ENCODE measurements at places on chromosomes 1 and 21.

DNA sequence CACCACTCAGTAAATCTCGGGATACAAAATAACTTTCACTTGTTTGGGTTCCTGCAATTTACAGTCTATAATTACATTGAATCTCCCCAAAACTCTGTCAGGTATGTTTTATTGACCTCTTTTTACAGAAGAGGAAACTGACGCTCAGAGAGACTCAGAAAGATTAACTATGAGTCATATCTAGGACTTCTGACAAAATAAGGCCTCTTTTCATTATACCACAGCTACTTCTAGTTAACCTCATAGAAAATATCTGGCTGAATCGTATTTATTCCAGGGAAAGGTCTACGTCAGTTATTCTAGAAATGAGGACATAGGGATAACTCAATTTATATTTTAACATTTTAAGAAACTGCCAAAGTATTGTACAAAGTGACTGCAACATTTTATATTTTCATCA lies 211.1 kb upstream of the FAM78B start:
- no peak for DNase-seq

- no peak for DNase-seq
Measured at GRCh38 chr1:177183836-177184235, 13.1 kb downstream of the BRINP2 start.

DNA sequence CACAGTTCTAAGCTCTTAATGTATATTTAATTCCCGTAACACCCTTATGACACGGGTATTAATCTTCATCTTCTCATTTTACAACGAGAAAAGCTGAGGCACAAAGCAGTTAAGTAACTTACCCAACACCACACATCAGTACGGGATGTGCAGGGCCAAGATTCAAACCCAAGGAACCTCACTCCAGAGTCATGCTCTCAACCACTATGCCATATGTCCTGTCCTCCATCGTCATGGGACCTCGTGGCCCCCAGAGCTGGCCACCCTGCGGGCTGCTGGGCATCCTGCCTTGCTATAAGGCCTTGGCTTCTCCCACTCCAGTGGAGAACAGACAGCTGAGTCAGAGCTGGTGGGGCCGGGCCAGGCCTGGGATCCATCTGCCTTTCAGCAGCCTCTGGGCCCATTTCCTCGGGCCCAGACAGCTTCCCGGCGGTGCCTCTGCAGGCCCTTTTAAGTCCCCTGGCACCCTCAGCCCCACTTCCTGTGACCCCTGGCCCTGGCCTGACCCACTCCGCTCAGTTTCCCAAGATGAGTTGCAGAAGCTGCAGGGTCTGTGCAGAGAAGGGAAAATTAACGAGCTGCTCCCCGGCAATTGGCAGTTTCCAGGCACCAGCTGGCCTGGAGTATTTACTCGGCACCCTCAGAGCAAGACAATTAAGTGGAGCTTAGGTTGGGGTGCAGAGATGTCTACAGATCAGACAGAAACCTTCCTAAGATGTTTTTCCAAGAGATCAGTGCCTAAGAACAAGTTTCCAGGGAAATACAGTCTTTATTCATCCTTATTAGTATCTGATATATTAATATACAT lies 98.2 kb downstream of the EPHB2 start:
- DNase-seq, result peak; percentile 43

DNA sequence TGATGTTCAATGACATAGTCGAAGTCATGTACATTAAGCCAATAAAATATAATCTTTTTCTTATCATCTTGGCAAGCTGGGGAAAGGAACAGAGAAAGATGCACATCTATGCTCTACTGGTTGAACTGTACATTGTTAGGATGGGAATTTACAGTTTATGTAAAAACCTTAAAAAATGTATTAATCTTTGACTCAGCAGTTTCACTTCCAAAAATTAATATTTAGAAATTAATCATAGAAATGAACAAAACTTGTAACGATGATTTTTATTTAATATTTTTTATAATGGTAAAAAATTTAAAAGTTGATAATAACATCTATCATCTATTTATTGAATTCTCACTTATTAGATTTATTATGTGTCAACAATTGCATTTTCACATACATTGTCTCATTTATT lies 5.7 kb upstream of the C1orf141 start:
- no peak for DNase-seq

DNA sequence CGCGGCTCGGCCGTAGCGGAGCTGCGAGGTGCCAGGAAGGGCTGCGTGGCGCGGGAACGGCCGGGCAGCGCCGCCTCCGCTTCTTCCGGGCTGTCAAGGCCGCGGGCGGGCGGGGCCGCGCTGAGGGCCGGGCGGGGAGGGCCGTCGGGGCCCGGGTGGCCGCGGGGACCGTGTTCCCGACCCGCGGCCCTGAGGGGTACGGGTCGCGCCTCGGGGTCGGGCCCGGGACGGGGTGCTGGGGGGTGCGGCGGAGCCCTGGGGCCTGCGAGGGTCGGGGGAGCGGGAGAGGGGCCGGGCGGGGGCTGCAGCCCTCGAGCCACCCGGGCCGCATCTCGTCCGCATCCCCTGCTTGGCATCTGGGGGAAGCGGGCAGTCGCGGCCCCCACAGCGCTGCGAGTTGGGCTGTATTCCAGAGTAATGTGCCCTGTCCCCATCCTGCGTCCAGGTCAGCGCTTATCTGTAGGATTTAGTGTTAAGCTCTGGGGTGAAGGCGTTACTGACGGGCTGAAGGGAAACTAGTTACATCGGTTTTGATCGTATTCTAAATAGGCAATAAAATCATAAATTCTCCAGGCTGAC lies 379 bp downstream of the RER1 start:
- DNase-seq, result no peak

GRCh38 chr1:212070720-212071302 lies 35.3 kb downstream of the DTL start:
- DNase-seq, result no peak

DNA sequence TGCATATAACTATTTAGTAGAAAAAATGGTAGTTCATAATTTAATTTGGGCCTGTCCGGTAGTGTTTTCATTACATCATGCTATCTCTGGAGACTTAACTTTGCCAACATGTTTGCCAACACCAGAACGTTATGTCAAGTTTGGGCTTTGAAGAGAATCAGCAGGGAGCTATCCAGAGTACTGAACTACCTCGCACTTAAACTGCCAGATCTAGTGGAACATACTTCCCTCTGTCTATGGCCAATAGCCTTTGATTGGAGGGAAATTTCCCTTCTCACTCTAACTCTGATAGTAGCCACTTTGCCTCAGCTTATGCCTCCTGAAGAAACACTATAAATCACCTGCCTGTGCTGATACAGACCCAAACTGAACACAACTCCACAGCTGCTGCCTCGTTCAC lies 10.0 kb downstream of the LRRC53 start:
- DNase-seq, result no peak

DNA sequence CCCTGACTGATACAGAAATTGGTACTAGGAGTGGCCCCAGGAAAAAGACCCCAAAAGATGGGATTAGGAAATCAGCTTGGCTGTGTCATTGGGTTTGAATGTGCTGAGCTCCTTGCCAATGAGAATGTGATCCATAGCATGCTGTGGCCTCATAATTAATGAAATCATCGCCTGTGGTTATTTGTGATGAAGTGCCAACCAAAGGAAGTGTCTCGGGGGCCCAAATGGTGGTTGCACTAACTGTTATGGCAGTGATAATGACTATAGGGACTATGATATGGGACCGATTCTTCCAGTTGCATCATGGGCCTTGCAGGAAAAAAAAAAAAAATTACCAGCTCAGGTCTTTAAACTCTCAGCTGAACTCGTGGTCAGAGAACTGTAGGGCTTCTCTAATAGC lies 15.4 kb upstream of the ZDHHC18 start:
- DNase-seq, result no peak
